Kidney epithelial cell (primary cell): ENCODE measurements at places on chromosomes 7 and 10. TPM values are rescaled to one million over a fixed set of nuclear protein-coding genes. Genes with fewer than 3 reads are reported as not detected.

PTN gene
- 4.7 and 10.4 TPM in 2 replicates for total RNA-seq

CAV2 gene
- total RNA-seq = 42.4 and 53.5 TPM in 2 replicates

LIPN gene
- total RNA-seq = not detected in 2 replicates

GPC2 gene
- 13.6 and 14.7 TPM in 2 replicates for total RNA-seq

DNA sequence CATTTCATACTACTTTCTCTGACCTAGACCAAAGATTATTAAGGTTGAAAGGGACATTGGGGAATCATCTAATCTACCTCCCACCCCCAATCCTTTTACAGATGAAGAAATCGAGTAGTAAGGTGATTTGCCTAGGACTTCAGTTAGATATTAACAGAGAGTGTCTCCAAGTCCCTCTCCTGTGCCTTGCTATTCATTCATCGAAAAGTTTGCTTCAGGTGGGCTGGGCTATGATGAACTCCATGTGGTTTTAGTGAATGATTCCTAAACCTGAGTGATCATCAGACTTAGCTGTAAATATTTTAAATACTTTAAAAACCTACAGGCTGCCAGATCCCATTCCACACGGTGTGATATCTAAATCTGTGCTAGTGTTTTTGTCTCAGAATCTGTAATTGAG, 259.4 kb upstream of the SORCS1 start:
- DNase-seq = peak; percentile 42

DNA sequence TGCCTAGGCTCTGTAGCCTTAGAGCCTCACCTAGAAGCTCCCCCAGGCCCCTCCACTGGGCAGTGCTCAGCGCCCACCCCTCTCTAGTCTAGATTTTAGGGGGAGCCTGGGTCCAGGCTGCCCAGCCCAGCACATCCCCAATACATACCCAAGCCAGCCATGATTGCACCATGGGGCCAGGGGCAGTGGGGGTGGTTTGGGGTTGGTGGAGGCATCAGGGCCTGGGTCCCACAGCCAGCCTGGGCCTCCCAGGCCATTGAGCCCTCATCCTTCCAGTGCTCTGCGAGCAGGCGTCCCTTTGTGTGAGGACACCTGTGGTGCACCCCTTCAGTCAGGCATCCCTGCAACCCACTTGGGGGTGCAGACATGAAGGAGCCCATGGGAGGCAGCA, 76.9 kb upstream of the RET start:
- DNase-seq = no peak

GRCh38 chr10:60203993-60204618, 185.6 kb downstream of the ANK3 start:
- no peak for DNase-seq

DNA sequence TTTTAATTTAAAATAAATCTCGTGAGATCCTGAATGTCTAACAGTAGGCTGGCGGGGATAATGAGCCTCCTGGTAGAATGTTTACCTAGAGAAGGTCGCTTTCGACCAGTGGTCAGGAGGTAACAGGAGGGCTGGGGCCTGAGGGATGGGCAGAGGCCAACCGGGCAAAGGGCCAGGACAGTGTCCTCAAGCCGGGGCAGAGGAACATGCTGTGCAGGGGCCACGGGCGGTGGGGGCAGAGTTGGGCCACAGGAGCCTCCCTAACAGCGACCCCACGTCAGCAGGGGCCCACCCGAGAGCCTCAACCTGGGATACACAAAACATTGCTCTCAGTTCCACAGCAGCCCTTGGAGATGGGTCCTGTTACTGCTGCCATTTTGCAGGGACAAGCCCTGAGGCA, 14.5 kb downstream of the CFAP46 start:
- DNase-seq = no peak

GRCh38 chr10:60762554-60762953, 15.7 kb upstream of the CDK1 start:
- no peak for DNase-seq

DNA sequence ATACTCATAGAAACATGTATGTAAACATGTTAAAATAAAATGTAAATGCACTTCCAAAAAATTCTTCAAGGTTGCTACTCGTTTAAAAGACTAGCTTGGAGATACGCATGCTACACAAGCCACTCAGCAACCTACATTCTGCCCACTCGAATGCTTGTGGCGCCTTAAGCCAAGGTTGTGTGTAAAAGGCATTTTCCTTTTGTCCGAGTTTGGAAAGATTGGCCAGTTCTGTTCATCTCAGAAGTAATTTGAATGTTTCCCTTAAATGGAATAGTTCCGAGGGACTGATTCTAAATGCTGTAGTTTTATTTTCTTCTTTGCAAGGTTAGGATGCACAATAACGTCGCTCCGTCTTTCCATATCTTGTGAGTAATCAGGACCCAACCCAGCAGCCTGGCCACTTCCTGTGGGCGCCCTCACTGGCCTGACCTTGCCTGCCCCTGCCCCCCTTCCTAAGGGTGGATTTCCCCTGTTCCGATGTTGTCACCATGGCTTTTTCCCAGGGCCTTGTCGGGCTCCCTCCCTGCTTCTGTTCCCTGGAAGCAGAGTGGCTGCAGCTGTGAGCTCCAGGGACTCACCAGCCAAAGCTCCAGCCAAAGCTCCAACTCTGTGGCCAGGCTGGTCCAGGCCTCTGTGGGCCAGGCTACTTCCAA, 70.6 kb downstream of the PTPRE start:
- peak; percentile 60 for DNase-seq

DNA sequence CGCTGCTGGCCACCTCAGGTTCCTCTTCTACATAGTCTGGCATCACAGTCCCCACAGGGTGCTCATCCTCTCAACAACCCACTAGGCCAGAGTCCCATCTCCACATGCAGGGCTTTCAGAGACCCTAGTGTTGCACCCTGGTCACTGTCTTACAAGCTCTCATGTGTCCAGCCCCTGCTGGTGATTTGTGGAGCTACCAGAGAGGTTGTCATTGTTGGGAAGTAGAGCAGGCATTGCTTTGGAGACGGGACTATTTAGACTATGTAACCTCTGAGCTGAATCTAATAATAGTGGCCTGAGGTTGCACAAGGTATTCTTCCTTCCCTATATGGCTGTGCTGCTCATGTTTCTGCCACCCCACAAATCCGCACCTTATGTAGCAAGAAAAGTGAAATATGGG, 135.3 kb upstream of the VWC2 start:
- no peak for DNase-seq

DNA sequence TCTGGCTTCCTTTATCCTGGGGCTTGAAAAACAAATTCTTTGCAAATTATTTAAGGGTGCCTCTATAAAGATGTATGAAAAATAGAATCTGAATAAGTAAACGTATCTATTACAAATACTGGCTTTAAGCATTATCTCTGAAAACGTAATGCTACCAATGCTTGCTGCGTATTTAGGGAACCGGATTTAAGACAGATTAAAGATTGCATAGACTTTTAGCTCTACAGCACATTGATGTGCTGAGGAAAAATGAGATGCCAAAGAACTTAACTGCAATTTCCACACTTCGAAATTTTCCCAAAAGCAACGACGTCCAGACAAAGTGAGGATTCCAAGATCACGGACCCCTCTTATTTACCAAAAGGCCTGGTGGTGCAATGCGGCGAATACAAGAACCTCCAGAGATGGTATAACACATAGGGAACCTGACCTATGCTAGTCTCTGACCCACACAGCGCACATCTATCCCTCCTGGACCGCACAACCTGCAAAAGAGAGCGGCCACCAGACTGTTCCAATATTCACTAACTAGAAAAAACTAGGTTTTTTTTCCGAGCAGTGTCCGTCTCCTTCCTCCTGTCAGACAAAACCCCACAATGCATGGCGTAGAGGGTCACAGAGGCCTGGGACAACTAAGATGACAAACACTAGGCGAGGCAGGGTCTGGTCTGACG, 34.3 kb upstream of the PHF14 start:
- DNase-seq = no peak

GRCh38 chr10:10798864-10799192, 218.8 kb upstream of the CELF2 start:
- no peak for DNase-seq

DNA sequence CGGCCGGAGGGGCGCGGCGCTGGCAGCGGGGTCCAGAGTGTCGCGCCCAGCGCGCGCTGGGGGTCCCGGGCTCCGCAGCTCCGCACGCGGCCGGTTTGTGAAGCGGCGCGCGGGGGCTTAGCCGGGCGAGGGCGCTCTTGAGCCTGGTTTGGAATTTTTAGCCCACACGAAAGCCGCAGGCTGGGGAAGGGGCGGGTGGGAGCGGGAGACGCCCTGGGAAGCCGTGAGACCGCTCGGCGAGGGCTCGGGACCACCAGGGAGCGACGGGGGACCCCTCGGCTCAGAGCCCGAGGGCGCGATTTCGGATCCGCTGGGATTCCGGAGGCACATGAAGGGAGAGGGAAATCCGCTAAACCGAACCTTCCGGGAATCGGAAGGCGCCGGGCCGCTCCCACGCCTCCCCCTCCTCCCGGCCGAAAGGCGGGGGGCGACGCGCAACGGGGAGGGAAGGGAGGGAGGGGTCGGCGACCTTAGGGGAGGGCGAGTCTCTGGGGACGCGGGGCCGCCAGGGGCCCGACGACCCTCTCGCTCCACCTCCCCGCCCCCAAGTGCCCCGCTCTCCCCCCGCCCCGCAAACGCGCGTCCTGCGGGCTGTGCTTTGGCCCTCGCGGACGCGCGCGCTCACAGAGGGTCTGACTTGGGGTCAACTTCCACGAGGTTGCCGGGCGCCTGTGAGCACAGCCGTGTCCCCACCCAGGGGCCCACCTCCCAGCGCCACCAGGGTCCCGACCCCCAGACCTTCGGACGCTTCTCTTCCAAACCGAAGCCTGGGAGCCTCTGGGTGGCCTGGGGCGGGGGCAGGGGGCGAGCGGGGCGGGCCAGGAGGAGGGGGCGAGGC, 5.1 kb upstream of the ELFN1 start:
- no peak for DNase-seq

- DNase-seq = no peak
Observed at GRCh38 chr7:6159097-6159483, 113.3 kb downstream of the CYTH3 start.

DNA sequence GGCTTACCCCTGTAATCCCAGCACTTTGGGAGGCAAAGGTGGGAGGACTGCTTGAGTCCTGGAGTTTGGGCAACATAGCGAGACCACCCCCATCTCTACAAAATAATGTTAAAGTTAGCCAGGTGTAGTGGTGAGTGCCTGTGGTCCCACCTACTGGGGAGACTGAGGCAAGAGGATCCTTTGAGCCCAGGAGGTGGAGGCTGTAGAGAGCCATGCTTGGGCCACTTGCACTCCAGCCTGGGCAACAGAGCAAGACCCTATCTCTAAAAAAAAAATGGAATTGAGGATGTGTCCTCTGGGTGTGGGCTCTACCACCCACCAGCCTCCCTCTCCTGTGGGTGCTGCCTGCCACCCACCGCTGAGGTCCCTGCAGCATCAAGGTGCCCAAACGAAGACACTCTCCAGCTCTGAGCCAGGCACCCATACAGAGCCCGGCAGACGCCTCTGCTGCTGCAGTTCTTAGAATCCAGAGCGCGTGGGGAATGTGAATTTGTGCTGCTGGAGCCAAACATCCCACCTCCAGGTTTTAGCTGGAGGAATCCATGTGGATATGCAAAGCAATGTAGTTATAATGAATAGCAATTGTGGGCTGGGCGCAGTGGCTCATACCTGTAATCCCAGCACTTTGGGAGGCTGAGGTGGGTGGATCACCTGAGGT, 176.0 kb upstream of the TNRC18 start:
- no peak for DNase-seq

- no peak for DNase-seq
Observed at GRCh38 chr10:30680908-30681307, 51.4 kb upstream of the LYZL2 start.

GRCh38 chr7:151345576-151346469, 4.2 kb downstream of the NUB1 start:
- DNase-seq = no peak

GRCh38 chr7:148607151-148607661, 16.6 kb downstream of the C7orf33 start:
- no peak for DNase-seq

DNA sequence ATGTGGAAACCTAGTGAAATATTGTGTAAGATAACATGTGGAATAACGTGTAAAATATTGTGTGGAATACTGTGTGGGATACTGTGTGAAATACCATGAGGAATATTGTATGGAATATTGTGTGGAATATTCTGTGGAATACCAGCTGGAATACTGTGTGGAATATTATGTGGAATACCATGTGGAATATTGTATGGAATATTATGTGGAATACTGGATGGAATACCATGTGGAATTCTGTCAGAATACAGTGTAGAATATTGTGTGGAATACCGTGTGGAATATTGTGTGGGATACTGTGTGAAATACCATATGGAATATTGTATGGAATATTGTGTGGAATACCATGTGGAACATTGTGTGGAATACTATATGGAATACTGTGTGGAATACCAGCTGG, 134.6 kb upstream of the CHST15 start:
- no peak for DNase-seq

DNA sequence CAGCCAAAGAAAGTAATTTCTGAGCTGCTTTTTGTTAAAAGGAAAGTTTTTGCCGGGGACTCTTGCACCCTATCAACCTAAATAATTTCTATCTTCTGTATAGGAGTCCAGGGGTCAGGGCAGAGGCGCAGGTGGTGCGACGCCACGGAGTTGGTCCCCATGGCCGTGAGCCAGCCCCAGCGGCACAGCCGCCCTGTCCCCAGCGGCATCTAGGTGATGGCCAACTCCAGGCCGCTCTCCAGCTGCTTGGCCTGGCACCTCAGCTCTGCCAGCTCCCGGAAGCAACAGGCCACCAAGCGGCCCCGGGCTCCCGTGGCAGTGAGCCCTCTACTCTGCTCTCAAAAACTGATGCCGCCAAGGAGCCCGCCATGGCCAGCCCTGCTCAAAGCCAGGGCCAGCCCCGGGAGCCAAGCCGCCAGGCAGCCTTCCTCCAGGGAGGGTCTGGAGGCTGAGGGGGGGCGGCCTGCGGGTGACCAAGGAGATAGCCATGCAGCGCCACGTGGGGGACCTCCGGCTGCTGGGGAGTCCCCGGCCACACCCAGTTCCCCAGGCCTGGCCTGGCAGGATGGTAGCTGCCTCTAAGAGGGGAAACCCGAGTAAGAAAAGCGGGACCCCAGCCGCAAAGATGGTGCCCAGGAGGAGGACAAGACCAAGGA, 22.8 kb upstream of the LANCL2 start:
- DNase-seq = no peak

GRCh38 chr7:42456267-42456666, 219.3 kb upstream of the GLI3 start:
- DNase-seq = no peak

DNA sequence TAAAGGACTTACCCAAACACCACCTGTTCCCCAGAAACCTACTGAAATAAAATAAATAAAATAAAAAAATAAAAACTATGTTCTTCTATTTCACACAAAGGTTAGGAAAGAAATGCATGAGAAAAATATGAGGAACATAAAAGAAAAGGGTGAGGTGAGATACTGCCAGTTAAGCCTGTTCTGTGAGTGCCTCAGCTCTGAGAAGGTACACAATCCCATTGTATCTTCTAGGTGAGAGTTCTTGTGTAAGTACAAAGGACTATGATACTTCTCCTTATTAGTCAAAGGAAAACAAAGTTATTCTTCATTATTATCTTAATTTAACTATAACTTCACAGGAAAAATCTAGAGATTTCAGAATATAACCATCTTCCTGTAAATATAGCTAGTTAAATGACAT, 86.0 kb downstream of the ATE1 start:
- no peak for DNase-seq

- DNase-seq = no peak
Observed at GRCh38 chr10:95693071-95693667, 558 bp downstream of the TCTN3 start.
